Stimulated activated CD4-positive, alpha-beta T cell treated with anti-CD3 and anti-CD28 coated beads, Interleukin-4, amount 100 ng/mL, for 4 hours (primary cell): ENCODE measurements at places on chromosomes 13 and 19.

- DNase-seq: no peak
Observed at GRCh38 chr19:2032296-2032941, 16.9 kb upstream of the BTBD2 start.

- no peak for DNase-seq
Observed at GRCh38 chr13:35964863-35965180, 166.4 kb downstream of the DCLK1 start.

GRCh38 chr19:7772752-7773291 is 9.8 kb downstream of the CLEC4M start:
- DNase-seq: no peak

- peak; percentile 62 for DNase-seq
Observed at GRCh38 chr13:46168341-46168740, 13.6 kb downstream of the LCP1 start.

GRCh38 chr13:40605573-40605972 is 60.9 kb downstream of the FOXO1 start:
- no peak for DNase-seq

- DNase-seq: no peak
Observed at GRCh38 chr13:58476206-58476918, 844.8 kb downstream of the PCDH17 start.

DNA sequence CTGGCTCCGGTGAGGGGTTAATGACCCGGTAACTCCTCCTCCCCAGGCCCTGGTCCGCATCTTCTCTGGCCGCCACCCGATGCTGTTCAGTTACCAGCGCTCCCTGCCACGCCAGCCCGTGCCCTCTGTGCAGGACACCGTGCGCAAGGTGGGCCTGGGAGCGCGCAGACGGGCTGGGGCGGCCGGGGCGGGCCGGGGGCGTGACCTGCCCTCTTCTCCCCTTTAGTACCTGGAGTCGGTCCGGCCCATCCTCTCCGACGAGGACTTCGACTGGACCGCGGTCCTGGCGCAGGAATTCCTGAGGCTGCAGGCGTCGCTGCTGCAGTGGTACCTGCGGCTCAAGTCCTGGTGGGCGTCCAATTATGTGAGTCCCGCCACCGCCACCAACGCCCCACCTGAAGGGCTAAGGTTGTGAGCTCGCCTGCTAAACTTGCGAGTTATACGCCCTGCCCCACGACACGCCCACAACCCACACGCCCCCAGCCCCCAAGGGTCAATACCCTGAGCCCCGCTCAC is 10.4 kb downstream of the CPT1C start:
- DNase-seq: no peak

GRCh38 chr13:31944262-31945160 is 87.1 kb upstream of the FRY start:
- DNase-seq: no peak

GRCh38 chr13:97810152-97810551 is 143.3 kb upstream of the IPO5 start:
- DNase-seq: no peak

DNA sequence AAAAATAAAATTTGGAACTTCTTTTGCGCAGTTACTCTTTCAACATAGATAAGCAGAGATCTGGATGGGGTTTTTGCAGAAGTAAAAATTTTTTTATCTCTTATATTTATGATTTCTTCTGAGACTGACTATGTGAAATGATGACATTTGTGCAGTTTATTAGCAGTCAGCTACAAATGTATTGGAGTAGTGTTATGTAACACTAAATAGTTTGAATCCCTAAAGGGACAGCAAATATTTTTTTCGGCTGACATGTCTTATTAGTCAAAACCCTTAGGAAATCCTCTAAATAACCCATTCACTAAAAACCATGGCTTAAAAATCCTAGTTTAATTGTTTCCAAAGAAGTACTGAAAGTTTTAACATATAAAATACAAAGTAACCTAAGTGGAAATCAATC is 48.0 kb upstream of the EDNRB start:
- no peak for DNase-seq

DNA sequence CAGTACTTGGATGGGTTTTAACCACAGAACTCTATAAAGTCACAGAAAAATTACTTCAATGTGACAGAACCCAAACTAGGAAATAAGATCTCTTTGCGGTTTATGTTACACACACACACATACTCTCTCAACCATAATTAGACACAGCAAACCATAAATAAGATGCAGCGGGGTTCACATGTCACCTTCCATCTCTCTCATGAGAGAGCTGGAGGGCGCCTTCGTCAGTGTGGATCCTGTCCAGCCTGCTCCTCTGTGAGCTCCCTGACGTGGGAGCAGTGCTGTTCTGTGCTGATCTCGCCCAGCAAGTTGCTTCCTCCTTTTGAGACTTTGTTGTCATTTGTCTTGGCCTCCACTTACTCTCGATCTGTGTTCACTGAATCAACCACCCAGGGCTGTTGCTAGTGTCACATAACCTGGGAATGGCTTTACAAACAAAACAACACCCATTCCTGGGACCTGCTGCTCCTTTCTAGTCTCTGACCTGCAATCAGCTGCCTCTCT is 204.9 kb upstream of the KL start:
- DNase-seq: no peak

GRCh38 chr19:1411255-1412191 is 4.1 kb downstream of the DAZAP1 start:
- DNase-seq: no peak

- no peak for DNase-seq
Observed at GRCh38 chr13:97648171-97648880, 214.4 kb downstream of the RAP2A start.

DNA sequence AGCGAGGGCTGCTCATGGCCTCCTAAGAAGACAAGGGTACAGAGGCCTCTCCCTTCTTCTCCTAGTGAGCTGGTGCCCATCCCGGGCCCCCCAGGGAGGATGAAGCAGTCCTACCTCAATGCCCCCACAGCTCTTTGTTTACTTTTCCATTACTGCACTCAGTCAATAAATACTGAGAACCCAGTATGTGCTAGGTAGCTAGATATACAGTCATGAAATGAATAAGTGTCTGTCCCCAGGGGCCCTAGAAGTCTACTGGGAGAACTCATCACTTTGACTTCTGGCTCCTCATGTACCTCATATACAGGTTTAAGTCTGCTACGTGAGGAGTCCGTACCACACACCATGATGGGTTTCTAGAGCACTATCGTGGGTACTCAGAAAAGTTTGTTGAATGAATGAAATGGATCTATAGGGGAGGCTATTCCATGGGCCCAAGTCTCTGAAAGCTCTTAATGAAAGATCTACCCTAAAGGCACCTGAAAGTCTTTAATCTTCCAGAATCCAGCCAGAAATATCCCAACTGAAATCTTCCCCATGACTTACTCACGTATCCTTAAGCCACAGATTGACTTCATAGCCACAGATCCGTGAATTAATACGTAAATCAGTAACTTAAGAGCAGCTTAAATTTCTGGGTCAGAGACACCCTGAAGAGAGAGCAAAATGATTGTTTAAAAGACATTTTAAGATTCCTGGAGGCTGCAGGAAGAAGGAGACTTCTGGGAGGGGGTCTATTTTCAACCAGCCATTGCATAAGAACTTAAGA is 51.6 kb upstream of the POMP start:
- DNase-seq: no peak

GRCh38 chr19:41353466-41354342 is at the start of gene TGFB1:
Gene TGFB1 (minus strand): TSS chr19:41353922. CDS start chr19:41353044, 878 bp downstream.
- peak; percentile 94 for DNase-seq

- no peak for DNase-seq
Observed at GRCh38 chr13:44455769-44456168, 82.1 kb downstream of the SERP2 start.

GRCh38 chr13:91326146-91326545 is 21.3 kb upstream of the MIR17HG start:
- no peak for DNase-seq

DNA sequence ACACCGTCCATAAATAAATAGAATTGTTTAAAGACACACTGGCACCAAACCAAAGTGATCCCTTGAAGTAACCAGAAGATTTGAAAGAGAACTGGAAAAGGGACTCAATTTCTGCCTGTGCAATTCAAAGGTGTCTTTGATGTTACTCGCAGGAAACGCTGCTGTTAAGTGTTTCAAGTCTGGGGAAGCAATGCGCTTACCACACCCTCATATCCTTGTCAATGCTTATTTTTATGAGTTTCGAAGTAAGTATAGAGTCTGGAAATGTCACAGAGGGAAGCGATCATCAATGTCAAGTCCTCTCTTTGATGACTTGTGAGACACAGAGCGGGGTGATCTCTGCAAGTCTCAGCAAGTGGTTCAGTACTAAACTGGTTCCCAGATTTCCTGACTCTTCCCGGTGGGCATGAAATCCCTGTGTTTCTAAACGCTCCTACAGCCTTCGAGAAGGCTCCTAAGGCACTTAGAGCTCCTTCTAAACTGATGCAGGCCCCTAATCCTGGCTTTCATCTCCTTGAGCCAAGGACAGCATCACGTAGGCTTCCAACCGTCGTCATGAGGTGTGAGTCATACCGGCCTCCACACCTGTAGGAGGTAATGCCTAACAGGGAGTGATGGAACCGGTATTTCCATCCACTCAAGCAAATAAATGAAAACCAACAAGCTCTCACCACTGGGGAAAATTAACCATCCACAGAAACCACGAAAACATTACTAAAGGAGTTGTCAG is 22.8 kb downstream of the SYDE1 start:
- DNase-seq: peak; percentile 75

- DNase-seq: no peak
Observed at GRCh38 chr19:30580673-30581072, 208.5 kb downstream of the ZNF536 start.

GRCh38 chr13:111480503-111480902 is 160.1 kb downstream of the TEX29 start:
- no peak for DNase-seq

- no peak for DNase-seq
Observed at GRCh38 chr19:48842789-48843162, 6.5 kb upstream of the HSD17B14 start.

GRCh38 chr19:18156841-18157464 is 4.0 kb downstream of the PIK3R2 start:
- no peak for DNase-seq

- no peak for DNase-seq
Observed at GRCh38 chr19:46351241-46352041, 4.6 kb downstream of the PPP5C start.

- DNase-seq: no peak
Observed at GRCh38 chr13:47168618-47169017, 271.8 kb upstream of the HTR2A start.

- DNase-seq: no peak
Observed at GRCh38 chr13:50290186-50290585, 274.9 kb downstream of the KCNRG start.

DNA sequence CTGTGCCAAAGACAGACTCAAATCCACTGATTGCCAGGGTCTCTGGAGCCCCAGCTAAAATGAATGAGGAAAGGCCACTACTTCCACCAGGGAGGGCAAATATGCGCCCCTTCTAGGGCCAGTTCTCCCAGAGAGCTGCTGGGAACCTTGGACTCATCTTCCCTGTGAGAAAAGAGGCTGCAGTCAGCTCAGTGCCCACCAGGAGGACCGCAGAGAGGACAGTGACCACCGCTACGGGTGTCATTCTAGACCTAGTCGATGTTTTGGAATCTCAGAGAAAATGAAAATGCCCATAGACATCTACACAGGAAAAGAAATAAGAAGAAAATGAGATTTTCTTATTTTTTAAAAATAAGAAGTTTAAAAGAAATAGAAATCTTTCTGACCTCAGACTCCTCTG is 235.1 kb downstream of the UQCRFS1 start:
- DNase-seq: no peak
